Progenitor cell of endocrine pancreas (in vitro differentiated cells): ENCODE measurements at places on chromosomes 3 and 15.

GRCh38 chr15:61116825-61117224, 112.3 kb downstream of the RORA start:
- no peak for DNase-seq

DNA sequence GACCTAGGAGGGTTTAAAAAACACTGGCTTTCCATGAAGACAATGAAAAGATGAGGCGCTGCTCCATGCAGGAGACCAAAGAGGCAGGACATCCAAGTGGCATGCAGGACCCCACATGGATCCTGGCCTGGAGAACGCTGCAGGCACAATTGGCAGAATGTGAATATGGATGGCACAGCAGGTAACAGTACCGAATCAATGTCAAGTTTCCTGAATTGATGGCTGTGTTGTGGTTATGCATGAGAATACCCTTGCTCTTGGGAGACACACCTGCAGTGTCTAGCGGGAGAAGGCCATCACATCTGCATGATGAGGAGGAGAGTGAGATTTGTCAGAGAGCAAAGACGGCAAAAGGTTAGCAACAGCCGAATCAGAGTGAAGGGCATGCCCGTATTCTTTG, 74.3 kb upstream of the SEC13 start:
- no peak for DNase-seq

DNA sequence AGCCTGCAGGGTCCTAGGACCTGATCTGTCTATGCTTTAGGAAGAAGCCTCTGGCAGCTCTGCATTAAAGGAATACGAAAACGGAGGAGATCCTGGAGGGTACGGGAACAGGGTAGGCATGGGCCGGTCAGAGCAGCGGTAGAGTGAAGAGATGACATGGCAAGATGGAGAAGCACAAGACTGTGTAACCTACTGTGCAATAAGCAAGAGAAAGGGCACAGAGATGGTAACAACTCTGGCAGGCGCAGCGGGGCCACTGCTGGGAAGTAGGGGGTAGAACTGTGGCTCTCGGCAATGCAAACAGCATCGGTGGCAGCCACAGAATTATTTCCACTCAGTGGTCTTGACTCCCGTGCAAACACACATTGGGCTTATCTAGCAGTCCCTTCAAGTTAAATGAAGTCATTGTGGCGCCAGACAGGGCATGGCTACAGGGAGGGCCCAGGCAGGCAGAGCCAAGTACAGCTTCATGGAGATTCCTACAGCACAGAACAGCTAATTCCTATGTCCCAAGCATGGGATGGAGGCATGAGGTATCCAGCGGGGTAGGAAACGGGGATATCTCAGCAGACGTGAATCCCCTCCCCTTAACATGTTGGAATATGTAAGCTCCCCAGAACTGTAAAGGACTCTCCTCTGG, 28.8 kb downstream of the WHAMM start:
- DNase-seq: no peak

GRCh38 chr15:93855181-93855826, 376.1 kb upstream of the MCTP2 start:
- no peak for DNase-seq

DNA sequence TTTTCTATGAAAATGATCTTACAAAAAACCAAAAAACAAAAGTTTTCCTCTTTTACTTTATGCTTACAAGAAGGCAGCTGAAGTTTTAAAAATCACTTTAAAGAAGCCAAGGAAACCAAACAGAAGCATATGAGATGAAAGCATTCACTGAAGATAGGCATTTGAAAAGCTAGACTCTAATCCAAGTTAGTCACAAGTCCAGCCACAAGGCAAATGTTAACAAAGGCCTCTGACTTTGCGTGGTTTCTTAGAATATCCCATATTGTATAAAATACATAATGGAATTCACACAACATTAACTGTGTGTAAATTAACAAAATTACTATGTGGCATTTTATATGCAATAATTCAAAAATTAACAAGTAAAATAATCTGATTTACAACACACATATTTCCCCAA, 17.7 kb downstream of the MRPL3 start:
- DNase-seq: no peak

- DNase-seq: no peak
Measured at GRCh38 chr3:13647298-13648059, 98.6 kb downstream of the FBLN2 start.

- DNase-seq: no peak
Measured at GRCh38 chr15:92661069-92661468, 5.5 kb upstream of the FAM174B start.

GRCh38 chr15:34336991-34337556, 507 bp downstream of the SLC12A6 start:
- DNase-seq: no peak

GRCh38 chr3:26515351-26515750, 107.2 kb upstream of the LRRC3B start:
- DNase-seq: no peak

GRCh38 chr15:101042320-101042719, 123.2 kb downstream of the LRRK1 start:
- DNase-seq: no peak

GRCh38 chr3:118548434-118548833, 486.2 kb downstream of the IGSF11 start:
- no peak for DNase-seq

- DNase-seq: no peak
Measured at GRCh38 chr3:122758877-122759560, 34.6 kb downstream of the HSPBAP1 start.

DNA sequence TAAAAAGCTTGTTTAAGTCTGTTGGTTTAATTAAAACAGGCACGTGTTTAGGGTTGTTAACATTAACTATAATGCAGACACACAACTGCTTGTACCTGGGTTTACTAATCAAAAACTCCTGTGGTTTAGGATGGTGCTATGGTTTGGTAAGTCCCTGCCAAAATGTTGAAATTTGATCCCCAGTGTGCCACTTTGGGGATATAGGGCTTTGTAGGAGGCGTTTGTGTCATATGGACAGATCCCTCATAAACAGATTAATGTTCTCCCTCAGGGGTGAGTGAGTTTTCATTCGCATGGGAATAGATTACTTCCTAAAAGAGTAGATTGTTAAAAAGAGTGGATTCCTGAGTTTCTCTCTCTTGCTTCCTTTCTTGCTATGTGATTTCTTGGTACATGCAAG, 18.7 kb upstream of the GK5 start:
- DNase-seq: no peak

GRCh38 chr15:98840053-98840452, 167.5 kb downstream of the PGPEP1L start:
- DNase-seq: no peak

DNA sequence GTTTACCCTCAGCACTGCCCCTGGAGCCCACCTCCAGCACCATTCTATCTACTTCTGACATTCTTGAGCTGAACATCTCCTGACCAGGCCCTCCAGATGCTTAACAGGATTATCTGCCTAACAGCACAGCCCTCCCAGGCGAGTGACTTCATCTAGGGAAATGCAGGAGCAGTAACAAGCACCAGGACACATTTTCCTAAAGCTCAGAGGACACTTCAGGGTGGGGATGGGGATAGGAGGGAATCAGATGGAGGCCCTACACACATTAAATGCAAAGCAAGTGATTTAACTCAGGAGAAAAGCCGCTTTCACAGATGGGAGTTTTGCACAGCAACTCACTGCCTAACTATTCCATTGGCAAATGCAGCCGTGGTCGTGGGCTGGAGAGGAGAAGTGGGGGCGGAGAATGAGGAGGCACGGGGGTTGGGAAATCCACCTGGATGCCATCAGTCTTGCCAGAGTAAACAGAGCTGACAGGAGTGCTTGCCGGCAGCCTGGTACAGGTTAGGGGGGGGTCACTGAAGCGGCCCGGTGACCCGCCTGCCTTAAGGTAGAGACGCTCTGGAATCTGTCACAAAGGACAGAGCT, 21.3 kb upstream of the BNC1 start:
- DNase-seq: peak; percentile 62

DNA sequence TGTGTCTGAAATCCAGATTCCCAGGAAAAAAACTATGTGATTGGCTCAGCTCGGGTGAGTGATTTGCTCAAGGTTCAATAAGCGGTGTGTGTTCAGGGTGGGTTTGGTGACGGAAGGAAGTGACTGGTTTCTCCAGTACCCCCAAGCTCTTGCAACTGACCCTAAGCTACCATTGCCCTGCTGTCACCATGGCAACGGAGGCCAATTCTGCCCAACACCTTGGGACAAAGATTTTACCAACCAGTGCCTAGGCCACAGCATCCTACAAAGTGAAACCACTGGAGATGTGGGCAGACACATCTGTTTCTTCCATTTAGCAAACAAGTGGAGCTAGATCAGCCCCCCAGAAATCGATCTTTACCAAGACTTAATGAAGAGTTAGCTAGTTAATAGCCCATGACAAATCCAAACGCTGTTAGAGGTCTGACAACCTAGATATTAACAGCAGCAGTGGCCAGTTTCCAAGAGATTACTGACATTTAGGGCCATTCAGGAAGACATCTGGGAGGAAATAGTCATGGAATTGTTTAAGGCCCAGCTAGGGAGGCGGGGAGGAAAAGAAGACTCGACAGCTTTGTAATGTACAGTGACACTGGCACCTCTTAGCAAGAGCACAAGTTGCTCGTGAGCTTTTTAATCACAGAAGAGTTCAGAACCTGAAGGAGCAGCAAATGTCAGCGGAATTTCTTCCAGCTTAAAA, 195.9 kb downstream of the SLCO3A1 start:
- no peak for DNase-seq

GRCh38 chr3:114179575-114179974, 723 bp upstream of the DRD3 start:
- DNase-seq: no peak

DNA sequence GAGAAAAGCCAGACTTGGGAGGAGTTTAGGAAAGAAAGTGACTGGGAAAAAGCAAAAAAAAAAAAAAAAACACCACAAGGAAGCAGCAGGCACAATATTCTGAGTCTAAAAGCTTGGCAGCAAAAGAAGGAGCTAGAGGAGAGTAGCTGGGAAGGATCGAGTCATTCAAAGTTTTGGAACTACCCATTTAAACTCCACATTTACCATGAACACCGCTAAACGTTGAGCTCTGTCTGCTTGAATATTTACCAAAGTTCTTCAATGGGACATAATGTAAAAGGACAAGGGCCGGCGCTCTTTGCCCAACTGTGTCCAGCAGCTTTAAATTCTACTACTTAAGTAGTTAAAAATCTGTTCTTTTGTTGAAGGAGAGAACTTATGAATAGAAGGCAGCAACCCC, 481.9 kb downstream of the FOXP1 start:
- no peak for DNase-seq

GRCh38 chr3:12312010-12312409, 23.1 kb downstream of the PPARG start:
- DNase-seq: no peak

DNA sequence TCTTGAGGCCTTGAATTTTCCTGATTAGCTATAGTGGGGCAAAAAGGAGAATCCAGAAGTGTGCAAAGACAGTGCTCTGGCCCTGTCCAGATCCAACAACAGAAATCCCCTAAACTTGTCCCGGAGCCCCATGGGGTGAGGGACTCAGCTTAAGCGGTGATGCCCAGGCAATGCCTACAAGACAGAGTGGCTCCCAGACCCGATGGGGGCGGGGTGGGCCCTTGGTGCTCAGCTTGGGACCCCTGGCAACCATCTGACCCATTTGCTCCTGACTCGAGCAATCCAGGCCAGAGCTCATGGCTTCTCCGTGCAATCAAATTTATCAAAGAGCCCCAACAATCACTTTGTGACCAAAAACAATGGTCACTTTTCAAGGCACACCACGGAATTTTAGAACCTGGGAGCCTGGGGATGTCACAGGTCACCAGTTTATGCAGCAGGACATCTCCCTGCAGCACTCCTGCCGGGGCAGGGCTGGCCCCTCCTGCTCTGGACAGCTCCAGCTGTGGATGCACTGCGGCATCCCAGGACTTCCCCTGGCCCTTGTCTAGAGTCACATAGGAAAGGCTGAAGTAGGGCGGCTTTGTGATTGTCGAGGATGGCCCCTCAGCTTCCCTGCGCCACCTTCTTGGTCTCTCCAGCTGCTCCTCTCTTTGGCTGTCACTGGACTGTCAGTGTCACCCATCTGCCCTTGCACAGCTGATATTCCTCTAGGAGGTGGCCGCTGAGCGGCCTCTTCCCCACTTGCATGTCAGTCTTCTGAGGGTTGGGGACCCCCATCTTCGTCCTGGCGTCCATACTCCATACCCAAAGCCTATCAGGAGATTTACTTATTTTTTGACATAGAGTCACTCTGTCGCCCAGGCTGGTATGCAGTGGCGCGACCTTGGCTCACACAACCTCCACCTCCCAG, 28.4 kb downstream of the RGMA start:
- DNase-seq: no peak

DNA sequence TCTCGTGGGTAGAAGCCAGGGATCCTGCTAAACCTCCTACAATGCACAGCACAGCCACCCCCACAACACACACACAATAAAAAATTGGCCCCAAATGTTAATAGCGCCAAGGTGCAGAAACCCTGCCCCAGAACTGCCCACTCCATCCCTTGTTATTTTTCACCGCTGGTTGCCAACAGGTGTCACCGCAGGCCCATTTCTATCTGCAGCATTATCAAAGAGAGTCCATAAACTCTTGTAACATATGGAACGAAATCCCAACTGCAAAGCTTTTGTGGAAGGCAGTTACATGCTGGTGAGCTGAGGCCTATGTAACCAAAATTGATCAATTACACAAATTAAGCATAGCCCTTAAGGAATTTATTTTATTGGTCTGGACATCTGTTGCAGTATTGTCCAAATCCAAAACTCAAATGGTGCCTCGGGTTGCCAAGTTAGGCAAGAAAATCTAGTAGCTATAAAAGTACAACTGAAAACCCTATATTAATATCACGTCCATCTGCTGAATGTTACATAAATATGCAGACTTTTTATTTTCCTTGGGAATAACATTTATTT, 66.2 kb downstream of the SAMMSON start:
- no peak for DNase-seq

DNA sequence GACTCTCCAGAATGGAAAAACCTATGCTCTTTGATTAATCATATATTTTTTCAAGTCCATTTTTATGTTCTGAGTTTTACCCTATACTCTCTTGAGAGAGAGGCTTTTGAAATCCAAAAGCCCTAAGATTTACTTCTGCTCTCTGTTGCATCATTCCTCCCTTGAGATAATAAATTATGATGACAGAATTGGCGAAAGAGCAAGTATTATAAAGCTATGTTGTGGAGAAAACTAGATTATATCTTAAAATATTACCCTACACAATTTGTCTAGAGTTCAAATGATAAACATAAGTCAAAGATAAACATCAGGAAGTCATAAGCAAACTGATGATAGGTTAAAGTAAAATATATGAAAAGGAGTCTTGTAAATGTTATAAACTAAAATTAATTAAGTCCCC, 293.4 kb upstream of the MME start:
- no peak for DNase-seq

- no peak for DNase-seq
Measured at GRCh38 chr3:72280876-72281275, 495.9 kb upstream of the PROK2 start.

- no peak for DNase-seq
Measured at GRCh38 chr3:55270976-55271375, 216.1 kb downstream of the WNT5A start.

GRCh38 chr15:31510057-31510456, 183.4 kb downstream of the KLF13 start:
- no peak for DNase-seq

DNA sequence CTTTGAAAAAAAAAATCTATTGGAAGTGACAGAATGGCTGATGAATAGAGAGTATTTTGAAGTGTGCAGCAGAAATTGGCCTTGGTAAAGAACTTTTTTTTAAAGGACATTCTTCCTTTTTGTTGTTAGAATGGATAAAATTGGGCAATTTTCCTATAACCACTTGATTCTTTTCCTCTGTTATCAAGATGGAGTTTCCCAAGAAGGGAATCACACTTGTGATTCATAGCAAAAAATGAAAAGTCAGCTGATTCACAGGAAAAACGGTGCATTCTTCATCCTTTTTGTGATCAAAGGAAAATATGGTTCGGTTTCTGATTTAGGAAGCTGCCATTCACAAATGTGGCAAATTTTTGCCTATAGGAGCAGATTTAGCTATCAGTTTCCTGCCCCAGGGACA, 486.8 kb downstream of the GBE1 start:
- no peak for DNase-seq
